ENCODE measurements at places on chromosomes 5 and 9. TPM values are rescaled to one million over a fixed set of nuclear protein-coding genes. Genes with fewer than 3 reads are reported as not detected.

DAPK1 gene
- total RNA-seq = 28.0 TPM

AJM1 gene
- 4.6 TPM for total RNA-seq

TBC1D9B gene
- total RNA-seq = 62.9 TPM

GDA gene
- total RNA-seq = 1.0 TPM

TLN1 gene
- total RNA-seq = 113 TPM

CCNO gene
- 5.8 TPM for total RNA-seq

NR2F1 gene
- 4.3 TPM for total RNA-seq

FCN1 gene
- not detected for total RNA-seq

FBP1 gene
- total RNA-seq = not detected

MARCOL gene
- total RNA-seq = not detected

LVRN gene
- 0.02 TPM for total RNA-seq

PDE6A gene
- 0.30 TPM for total RNA-seq

TMC1 gene
- total RNA-seq = not detected

GABRA6 gene
- total RNA-seq = not detected

GPR150 gene
- total RNA-seq = 0.13 TPM

PCDHGA4 gene
- total RNA-seq = 0.08 TPM

NDUFA8 gene
- 117 TPM for total RNA-seq

WNK2 gene
- total RNA-seq = 7.5 TPM

DMRT2 gene
- not detected for total RNA-seq

LIFR gene
- total RNA-seq = 11.4 TPM

GADD45G gene
- total RNA-seq = 0.52 TPM
